ENCODE measurements at places on chromosomes 11 and 22.
A peak's percentile ranks its signal among the peaks of the same experiment; 100 is the strongest.

DNA sequence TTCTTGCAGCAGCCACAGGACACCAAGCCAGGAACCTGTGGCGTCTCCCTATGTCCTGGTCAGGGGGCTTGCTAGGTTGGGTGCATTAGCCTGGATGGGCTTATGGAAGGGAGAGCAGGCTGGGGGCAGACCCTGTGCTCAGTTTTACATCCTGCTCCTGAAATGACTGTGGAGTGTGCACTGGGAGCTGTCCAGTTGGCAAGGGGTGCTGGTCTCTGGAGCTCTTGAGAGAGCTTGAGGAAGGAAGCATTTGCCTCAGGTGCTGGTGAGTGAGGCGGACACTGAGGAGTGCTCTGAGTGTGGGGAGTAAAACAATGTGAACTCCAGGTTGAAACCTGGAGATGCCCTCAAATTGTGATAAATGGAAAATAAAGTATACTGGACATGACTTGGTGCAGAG lies 3.4 kb downstream of the SCGB1D4 start:
- DNase-seq = no peak

DNA sequence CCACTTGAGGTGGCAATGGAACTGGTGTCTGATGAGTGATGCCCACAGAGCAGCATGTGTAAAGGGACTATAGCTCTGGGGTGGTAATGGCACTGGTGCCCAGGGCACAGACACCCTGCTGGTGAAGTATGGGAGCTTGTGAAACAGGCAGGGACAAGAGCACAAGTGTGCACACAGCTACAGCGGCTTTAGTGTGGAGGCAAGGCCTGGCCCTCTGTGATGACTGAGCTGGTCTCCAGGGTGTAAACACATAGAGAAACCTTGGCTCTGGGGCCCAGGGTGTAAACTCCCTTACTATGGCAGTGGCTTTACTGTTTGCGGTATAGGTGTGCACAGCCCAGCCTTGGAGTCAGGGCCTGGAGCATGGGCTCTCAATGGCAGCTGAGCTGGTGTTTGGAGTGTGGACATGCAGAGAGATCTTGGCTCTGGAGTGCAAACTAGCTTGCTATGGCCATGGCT lies 46.3 kb downstream of the BIRC2 start:
- DNase-seq = no peak

DNA sequence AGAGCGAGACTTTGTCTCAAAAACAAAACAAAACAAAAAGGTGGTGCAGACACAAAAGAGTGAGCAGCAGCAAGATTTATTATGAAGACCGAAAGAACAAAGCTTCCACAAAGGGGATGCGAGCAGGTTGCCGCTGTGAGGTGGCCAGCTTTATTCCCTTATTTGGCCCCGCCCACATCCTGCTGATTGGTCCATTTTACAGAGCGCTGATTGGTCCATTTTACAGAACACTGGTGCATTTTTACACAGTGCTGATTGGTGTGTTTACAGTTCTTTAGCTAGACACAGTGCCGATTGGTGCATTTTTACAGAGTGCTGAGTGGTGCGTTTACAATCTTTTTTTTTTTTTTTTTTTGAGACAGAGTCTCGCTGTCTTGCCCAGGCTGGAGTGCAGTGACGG lies 77.4 kb downstream of the CECR2 start:
- DNase-seq = no peak

- no peak for DNase-seq
Observed at GRCh38 chr22:17104336-17104935, 16.7 kb downstream of the TMEM121B start.

- no peak for DNase-seq
Observed at GRCh38 chr11:12741671-12742216, 67.5 kb downstream of the TEAD1 start.

GRCh38 chr11:73299751-73300150 lies 8.3 kb upstream of the ARHGEF17 start:
- DNase-seq = no peak

DNA sequence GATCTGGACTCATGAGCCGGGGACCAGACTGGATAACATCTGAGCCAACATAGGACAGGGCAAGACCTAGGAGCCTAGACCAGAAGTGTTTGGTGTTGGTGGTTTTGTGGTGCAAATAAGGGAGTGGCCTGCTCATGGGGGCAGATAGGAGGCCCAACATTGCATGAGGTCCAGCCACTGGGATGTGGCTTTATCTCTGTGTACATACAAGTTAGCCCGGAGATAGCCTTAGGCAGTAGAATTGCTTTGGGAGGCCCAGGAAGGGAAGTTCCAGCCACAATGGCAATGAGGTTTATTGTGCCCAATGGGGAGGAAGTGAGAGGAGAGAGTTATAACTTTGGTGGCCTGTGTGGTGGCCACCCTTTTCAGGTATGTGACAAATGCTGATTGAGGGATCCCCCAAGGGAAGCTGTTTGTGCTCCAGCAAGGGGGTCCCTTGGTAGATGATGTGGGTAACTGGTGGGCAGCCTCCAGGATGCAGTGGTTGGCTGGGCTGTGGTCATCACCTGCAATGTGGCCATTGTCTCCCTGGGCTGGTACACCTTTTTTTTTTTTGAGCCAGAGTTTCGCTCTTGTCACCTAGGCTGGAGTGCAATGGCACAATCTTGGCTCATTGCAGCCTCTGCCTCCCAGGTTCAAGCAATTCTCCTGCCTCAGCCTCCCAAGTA lies 6.4 kb downstream of the LMO2 start:
- no peak for DNase-seq

DNA sequence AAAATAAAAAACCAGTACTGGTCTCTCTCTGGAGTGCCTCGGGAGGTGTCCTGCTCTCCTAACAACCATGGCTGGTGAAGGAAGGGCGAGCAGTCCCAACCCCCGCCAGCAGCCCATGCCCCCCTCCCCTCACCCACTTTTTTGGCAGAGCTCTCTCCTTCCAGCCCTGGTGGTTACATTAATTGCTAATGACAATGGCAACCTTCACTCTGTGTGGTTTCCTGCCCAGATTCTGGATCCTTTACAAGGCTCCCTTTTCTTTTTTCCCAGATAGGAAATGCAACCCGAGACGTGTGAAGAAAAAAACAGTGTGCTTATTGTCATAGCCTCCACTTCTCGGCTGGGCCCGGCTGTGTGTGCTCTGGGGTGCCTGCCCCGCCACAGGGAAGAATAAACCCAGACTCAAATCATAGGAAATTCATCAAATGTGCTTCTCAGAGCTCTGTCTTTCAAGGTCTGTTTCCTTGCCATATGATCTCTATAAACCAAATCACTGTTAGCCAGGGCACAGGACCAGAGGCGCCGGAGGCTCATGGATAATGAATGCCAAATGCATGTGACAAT lies 513.0 kb downstream of the SOX6 start:
- DNase-seq = peak; percentile 61

Measured in right forelimb (tissue), 1 donor.